ENCODE measurements at places on chromosomes 13 and 19. TPM values are rescaled to one million over a fixed set of nuclear protein-coding genes. Genes with fewer than 3 reads are reported as not detected.

GRCh38 chr13:75165543-75166230 lies 316.3 kb downstream of the TBC1D4 start:
- DNase-seq = no peak

GRCh38 chr13:32989942-32990341 lies 26.3 kb upstream of the KL start:
- no peak for DNase-seq

Gene ZNF470
- total RNA-seq = 2.0 TPM

Gene LILRA1
- not detected for total RNA-seq

- DNase-seq = no peak
These were observed 46.2 kb downstream of the ACTN4 start for GRCh38 chr19:38693380-38694223.

GRCh38 chr13:49347650-49348385 lies 96.0 kb downstream of the CAB39L start:
- DNase-seq = no peak

DNA sequence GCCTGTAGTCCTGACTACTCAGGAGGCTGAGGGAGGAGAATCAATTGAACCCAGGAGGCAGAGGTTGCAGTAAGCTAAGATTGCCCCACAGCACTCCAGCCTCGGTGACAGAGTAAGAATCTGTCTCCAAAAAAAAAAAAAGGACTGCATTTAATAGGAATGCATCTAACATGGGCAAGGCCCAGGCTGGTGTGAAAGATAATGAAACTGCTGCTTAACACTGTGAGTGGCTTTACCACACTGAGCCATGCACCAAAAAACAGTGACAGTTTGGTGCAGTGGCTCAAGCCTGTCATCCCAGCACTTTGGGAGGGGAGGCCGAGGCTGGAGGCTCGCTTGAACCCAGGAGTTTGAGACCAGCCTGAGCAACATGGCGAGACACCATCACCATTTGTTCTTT lies 8.6 kb downstream of the GTF2F1 start:
- no peak for DNase-seq

- no peak for DNase-seq
These were observed 2.2 kb upstream of the DUS3L start for GRCh38 chr19:5793188-5793587.

DNA sequence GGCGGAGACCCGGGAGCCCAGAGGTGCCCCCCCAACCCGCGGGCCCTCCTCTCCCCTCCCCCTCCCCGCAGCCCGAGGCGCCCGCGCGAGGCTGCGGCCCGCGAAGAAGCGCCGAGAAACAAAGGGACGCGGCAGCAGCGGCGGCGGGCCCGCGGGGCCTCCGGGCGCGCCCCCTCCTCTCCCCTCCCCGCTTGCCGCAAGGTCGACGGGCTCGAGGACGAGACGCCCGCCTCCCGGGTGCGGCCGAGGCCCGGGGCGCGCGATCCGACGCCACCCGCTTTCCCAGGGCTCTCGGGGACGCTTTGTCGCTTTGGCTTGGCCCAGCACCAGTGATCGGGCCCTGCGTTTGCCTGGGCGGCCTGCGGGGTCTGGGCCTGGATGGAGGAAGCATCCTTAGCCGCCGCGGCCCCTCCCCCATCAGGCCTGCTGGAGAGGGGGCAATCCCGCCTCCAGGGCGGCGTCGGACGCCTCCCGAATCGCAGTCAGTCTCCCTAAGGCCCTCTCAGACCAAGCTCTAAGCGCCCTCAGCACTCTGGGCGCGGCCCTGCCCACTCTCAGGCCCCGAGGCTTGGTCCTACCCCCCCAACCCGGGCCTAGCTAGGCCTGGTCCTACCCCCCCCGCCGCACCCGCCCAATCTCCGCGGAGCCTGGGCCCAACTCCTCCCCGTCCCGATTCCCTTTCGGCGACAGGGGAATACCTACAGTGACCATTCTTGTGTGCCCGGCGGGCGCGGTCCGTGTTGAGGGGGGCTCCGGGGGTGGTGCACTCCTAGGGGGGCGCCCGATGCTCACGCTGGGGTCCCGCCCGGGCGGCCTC lies 740 bp downstream of the ELAVL3 start:
- DNase-seq = no peak

Gene CRX
- total RNA-seq = not detected

DNA sequence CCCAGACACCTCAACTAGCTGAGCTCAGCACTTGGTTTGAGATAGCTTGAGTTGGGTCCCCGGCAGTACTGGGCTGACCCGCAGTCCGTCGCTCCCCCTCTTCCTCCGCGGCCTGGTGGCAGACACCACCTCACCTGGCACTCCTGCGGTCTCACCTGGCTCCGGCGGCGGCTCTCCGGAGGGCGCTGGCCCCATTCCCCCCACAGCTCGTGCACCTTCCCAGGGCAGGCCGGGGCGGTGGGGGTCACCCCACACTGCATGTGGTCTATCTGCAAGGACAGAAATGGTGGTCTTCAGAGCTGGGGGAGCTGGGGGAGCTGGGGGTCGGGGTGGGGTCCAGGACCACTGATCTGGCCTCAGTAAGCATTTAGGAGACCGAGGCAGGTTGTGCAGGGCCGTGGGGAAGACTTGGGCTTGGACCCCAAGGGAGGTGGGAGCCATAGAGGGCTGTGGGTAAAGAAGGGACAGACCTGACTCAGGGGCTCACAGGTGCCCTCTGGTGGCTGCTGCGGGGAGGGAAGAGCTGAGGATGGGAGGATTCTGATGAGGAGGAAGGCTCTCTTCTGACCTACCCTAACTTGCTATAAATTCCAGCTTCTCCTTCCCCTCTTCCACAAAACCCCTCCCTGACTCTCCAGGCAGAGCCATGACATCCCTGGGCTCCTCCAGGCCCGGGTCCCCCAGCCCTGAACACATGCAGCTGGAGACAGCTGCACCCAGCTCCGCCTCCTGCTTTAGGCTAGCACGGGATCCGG lies 6.7 kb upstream of the PLIN4 start:
- DNase-seq = no peak

- peak; percentile 32 for DNase-seq
These were observed 7.7 kb downstream of the N4BP2L2 start for GRCh38 chr13:32530841-32531253.

GRCh38 chr13:41224113-41225110 lies 30.0 kb upstream of the KBTBD7 start:
- no peak for DNase-seq

Gene NUDT15
- 13.9 TPM for total RNA-seq

Gene ZIC5
- total RNA-seq = not detected

Gene PRDX2
- total RNA-seq = 423 TPM

Gene LILRB3
- not detected for total RNA-seq

Gene RFXAP
- total RNA-seq = 2.2 TPM

Gene GPR18
- total RNA-seq = not detected

DNA sequence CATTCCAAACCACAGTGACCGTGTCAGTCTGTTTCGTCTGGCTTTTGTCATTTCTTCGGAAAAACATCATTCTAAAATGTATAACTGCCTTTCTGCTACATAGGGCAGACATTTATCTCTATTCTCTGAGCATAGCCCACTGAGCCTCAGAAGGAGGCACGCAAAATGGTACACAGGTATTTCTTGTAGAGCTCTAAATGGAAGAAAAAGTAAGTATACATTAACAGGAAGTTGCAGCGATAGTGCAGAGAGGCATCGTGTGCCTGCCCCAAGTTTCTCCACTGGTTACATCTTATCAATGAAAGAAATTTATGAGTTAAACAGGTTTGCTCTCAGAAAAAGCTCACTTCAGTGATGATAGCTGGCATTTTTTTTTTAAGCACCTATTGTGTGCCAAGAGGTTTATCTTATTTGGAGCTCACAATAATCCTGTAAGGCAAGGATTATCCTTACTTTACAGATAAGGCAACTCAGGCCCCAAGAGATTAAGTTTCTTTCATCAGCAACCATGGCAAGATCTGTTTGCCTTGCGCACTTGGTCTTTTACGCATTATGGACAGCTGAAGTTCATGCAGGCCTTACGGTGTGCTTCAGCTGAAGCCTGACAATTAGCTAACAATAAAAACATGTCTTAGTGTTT lies 1.2 kb upstream of the RCBTB2 start:
- DNase-seq = no peak

Gene ADGRE3
- not detected for total RNA-seq

Measured in gastrocnemius medialis (tissue), 4 donors.